Left lung (tissue), 14 donors: ENCODE measurements at places on chromosomes 12 and 14. TPM values are rescaled to one million over a fixed set of nuclear protein-coding genes. Genes with fewer than 3 reads are reported as not detected.
A peak's percentile ranks its signal among the peaks of the same experiment; 100 is the strongest.

DNA sequence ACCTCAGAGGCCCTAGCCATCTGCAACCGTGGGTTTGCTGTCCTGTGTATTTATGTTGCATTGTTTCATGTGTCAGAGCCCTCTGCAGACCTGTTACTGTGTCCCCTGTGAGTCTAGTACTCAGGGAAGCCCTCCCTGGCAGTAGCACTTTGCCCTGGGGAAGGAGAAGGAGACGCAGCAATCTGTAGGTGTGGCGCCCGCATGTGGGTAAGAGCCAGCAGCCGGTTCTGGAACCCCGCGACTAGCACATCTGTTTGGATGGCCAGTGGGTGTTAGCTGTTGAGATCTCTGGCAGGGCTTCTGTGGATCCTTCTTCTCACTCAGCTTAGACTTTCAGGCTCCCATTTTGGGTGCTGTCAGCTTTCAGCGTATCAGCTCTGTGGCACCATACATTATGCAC, 57.0 kb downstream of the TECPR2 start:
- no peak for DNase-seq

DNA sequence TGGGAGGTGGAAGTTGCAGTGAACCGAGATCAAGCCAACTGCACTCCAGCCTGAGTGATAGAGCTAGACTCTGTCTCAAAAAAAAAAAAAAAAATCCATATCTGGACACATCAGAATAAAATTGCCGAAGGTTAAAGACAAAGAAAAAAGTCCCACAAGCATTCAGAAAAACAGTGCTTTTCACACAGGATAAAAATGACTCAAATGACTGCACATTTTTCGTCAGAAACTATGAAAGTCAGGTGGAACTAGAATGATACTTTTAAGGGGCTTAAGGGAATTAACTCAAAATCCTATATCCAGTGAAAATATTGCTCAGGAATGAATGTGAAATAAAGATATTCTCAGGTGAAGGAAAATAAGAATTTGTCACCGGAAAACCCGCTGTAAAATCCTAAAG, 12.9 kb downstream of the COPS7A start:
- no peak for DNase-seq

- DNase-seq, result no peak
Measured at GRCh38 chr14:33631021-33631420, 319.9 kb downstream of the EGLN3 start.

GRCh38 chr12:88958153-88958552, 377.9 kb upstream of the KITLG start:
- DNase-seq, result no peak

DNA sequence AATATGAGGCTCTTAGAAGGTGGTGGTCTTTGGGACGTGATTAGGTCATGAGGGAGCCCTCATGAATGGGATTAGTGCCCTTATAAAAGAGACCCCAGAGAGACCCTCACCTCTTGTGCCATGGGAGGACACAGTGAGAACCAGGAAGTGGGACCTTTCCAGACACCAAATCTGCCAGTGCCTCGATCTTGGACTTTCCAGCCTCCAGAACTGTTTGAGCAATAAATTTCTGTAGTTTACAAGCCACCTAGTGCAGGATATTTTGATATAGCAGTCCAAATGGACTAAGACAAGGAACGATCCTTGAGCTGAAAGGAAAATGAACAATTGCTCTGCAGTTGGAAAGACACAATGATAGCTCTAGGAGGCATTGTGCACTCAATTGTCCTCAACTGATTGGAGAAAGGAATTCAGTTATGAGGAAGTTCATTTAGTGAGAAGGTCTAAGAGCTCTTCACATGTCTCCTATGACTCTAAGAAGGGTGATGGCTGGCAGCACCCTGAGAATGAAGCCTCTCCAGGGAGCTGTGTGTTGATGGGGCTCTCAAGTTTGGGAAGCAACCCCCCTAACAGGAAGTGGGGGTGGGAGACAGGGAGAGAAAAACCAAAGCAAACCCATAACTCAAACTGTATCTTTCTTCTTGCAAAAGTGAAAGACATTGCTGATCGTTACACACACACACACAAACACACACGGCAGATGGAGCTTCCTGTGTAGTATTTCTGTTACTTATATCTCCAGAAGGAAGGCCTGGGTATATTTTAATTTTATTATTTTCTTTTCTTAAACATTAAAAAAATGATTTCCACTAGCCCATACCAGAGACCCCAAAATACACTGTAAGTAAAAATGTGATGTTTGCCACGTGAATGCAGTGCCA, 21.0 kb downstream of the CHST11 start:
- DNase-seq, result no peak

DNA sequence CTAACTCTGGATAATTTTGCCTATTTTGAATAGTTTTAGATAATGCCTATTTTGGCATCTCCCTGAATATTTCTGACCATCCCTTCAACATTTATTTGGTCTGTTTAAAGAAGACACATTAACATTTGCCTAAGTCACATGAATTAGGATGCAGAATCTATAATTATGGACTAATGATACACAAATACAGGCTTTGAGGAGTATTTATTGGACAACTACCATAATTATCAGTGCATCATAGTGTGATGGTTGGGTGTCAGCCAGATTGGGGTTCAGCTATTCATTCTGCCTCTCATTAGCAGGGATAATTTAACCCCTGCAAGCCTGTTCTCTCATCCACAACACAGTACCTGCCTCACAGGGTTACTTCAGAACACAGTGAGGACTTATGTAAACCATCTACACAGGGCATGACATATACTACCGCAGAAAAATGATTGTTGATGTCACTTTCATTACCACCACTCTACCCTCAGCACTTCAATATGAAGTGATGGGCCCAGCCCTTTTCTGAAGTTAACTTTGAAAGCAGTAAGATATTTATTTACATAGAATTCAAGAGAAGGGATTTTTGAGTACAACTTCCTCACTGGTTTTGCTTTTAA, 14.4 kb downstream of the PRKCH start:
- DNase-seq, result no peak

GRCh38 chr14:66634876-66635275, 126.9 kb downstream of the GPHN start:
- no peak for DNase-seq

DNA sequence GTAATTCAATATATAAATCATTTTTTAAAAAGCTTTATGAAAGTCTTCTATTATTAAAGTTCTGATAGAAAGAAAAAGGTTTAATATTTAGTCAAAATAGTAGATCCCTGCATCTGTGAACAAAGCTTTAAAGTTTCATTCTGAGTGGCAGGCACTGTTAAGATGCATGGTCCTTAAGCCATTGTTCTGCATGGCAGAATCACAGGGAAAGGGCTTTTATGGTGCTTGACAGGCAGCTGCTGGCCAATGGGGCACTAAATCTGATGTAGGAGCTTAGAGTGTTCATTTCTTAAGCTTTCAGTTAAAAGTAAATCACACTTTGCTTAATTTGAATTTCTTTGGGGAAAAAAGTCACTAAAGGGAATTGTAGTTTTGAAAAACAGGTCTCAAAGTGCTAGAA, 148.2 kb downstream of the PLEKHA5 start:
- DNase-seq, result no peak

- no peak for DNase-seq
Measured at GRCh38 chr14:58844544-58844943, 206.8 kb downstream of the DACT1 start.

- no peak for DNase-seq
Measured at GRCh38 chr12:111398530-111398929, 7.2 kb upstream of the SH2B3 start.

- DNase-seq, result no peak
Measured at GRCh38 chr12:112615196-112615595, 176.4 kb upstream of the RPH3A start.

- no peak for DNase-seq
Measured at GRCh38 chr14:22796087-22796707, 19.0 kb downstream of the SLC7A7 start.

GRCh38 chr12:94333396-94333795, 126.3 kb downstream of the CEP83 start:
- DNase-seq, result no peak

DNA sequence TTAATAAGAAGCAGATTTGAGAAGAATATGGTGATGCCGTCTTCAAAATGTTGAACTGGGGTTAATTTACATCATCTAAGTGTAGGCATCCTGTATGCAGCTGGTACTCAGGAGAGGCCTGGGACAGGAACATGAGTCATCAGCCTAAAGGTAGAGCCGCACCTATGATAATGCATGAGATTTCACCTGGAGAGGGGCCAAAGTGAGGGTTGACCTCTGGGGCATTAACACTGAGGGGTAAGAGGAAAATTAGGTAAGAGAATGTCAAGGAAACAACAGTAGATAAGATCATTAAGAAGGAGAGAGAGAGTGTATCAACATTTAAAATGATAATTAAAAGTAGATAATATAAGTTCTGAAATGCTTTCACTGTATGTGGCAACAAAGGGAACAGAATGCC, 20.2 kb upstream of the SSTR1 start:
- no peak for DNase-seq

- no peak for DNase-seq
Measured at GRCh38 chr12:113735131-113735530, 231.0 kb downstream of the RBM19 start.

DNA sequence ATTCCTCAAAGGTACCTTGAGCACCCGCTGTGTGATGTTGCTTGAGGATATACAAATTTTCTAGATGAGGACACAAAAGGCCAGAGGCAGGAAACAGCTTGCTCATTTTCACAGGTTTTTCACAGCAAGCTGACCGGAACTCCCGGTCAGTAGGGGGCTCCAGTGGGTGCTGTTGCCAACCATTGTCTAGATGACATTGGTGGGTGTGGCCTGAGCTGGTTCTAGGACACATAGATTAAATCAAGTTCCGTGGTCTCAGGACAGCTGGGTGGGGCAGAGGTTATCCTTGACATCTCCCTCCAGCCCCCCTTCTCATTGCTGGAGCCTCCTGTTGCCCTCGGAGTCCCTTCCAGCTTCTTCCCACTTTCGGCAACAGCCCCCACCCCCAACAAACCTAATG, 153.6 kb upstream of the FKBP4 start:
- no peak for DNase-seq

DNA sequence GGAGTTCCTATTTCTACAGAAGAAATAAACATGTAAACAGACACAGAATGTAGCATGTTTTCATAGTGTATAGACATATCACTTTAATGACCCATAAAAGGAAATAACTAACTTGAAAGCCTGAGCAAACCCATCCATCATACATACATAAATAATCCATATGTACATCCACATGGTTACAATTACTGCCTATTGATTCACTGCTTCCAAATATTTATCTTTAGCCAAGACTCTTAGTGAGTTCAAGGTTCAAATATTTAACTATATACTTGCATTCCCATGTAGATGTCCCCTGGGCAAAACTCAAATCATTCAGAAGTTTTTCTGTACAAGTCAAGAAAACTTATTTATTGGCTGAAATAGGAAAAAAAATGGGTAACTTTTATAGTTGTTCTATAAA, 95.4 kb downstream of the CCER1 start:
- no peak for DNase-seq

DNA sequence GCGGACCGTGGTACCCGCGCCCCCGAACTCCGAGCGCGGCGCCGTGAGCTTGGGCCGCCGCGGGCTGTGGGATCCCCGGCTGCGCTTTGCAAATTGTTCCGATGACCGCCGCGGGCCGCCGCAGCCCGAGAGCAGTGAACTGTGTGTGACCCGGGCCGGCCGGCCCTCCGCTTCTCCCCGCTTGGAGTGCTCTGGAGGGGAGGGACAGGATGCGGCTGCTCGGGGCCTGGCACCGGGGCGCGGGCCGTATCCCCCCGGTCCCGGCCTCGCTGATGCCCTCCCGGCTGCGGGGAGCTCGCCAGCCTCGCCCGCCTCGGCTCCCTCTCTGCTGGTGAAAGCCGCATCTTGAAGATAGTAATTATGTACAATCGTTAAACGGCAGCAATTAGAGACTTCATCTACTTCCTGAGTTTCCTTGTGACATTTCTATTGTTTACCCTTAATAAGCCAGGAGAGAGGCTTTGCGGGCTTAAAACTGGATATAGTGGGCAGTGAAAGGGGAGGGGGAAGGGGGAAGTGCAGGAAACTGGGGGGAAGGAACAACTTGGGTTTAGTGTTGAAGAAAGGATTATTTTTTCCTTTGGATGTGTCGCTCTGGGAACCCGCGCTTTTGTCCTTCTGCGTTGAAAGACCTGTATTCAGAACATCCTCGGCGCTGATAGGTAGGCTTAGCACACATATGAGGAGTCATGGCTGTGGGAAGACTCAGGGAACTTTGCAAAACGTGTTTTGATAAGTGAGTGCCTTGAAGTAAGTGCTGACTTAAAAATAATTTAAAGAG, 1.2 kb downstream of the PELI2 start:
- DNase-seq, result peak; percentile 52

GRCh38 chr14:85142982-85143381, 387.0 kb upstream of the FLRT2 start:
- no peak for DNase-seq

- DNase-seq, result no peak
Measured at GRCh38 chr14:61421212-61421923, 100.0 kb downstream of the PRKCH start.

- DNase-seq, result no peak
Measured at GRCh38 chr14:104803912-104804410, 3.1 kb downstream of the ZBTB42 start.

DNA sequence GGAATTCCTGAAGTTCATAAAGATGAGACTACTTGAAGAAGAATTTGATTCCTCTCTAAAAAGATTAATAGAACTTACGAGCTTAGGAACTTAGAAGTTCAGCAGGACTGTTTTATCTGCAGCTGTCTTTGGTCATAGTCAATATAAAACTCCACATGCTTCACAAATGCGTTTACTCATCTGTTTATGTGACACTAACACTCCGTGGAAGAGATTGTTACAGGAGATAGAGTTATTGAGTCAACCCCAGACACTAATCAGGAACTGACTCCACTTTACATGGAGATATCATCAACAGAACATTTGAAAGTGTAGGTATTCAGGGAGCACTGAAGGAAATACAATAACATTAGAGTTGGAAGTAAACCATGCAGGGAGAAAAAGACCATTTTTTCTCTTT, 92.8 kb downstream of the LRFN5 start:
- no peak for DNase-seq

Gene DAO
- not detected for total RNA-seq

Gene YLPM1
- total RNA-seq, result 49.5 TPM

Gene RHEBL1
- total RNA-seq, result 0.71 TPM

Gene PLBD2
- total RNA-seq, result 48.7 TPM

Gene CLEC1B
- total RNA-seq, result 0.38 TPM

Gene ACOT6
- total RNA-seq, result not detected

Gene ZBTB42
- 9.9 TPM for total RNA-seq

Gene CD69
- 4.4 TPM for total RNA-seq

Gene KCNH3
- 2.4 TPM for total RNA-seq

Gene FRS2
- 40.8 TPM for total RNA-seq

Gene RTL1
- not detected for total RNA-seq

Gene ASCL1
- total RNA-seq, result 0.34 TPM

Gene HIP1R
- 33.1 TPM for total RNA-seq

Gene FKBP11
- 87.4 TPM for total RNA-seq

Gene LRRK2
- total RNA-seq, result 515 TPM

Gene PRIMA1
- 0.47 TPM for total RNA-seq

Gene TAS2R7
- total RNA-seq, result not detected
